ENCODE measurements at places on chromosomes 1 and 21. TPM values are rescaled to one million over a fixed set of nuclear protein-coding genes. Genes with fewer than 3 reads are reported as not detected.

GRCh38 chr1:212437179-212437798 lies 4.6 kb downstream of the NENF start:
- peak; percentile 7 for DNase-seq
- H3K36me3 ChIP-seq: peaks cover 2% of the 10 kb centered on the region
- no peaks in the 10 kb centered on the region for H3K27me3 ChIP-seq

GRCh38 chr1:2973601-2974593 lies 47.4 kb upstream of the ACTRT2 start:
- no peak overlapping the region for H3K27ac ChIP-seq
- H3K36me3 ChIP-seq: no peaks in the 10 kb centered on the region
- H3K4me3 ChIP-seq: no peak overlapping the region
- DNase-seq: no peak

- H3K27ac ChIP-seq: peak overlapping the region; percentile 77
- peak overlapping the region; percentile 44 for H3K4me3 ChIP-seq
Measured at GRCh38 chr1:84152649-84153056, 8.6 kb downstream of the PRKACB start.

- no peak overlapping the region for H3K4me3 ChIP-seq
- no peaks in the 10 kb centered on the region for H3K36me3 ChIP-seq
- H3K27me3 ChIP-seq: peaks cover 7% of the 10 kb centered on the region
Measured at GRCh38 chr1:114902343-114902742, 47.7 kb downstream of the SYCP1 start.

GRCh38 chr1:235056937-235057336 lies 71.7 kb downstream of the TOMM20 start:
- H3K4me1 ChIP-seq: peaks cover 12% of the 10 kb centered on the region
- H3K27ac ChIP-seq: no peak overlapping the region
- H3K4me3 ChIP-seq: no peak overlapping the region

DNA sequence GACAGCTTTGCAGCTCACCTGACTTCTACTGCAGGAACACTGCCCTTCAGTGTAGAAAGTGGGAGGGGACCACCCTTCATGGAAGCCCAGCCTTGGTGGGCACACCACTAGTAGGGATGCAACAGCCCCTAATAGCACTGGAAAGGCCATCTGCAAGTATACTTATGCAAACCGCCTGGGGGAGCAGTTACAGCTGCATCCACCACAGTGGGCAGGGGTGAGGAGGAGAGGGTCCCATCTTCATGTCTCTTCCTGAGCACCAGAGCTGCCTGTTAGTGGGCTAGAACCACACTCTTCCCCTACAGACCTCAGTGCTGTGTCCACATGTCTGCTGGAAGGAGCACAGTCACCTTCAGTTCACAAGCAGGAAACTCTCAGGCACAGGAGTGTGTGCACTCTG lies 66.2 kb upstream of the LHX8 start:
- peaks cover 7% of the 10 kb centered on the region for H3K27me3 ChIP-seq
- DNase-seq: no peak
- H3K27ac ChIP-seq: no peak overlapping the region
- H3K4me1 ChIP-seq: no peaks in the 10 kb centered on the region
- H3K4me3 ChIP-seq: no peak overlapping the region
- H3K36me3 ChIP-seq: no peaks in the 10 kb centered on the region

- no peak overlapping the region for H3K27ac ChIP-seq
- no peaks in the 10 kb centered on the region for H3K27me3 ChIP-seq
- peaks cover 8% of the 10 kb centered on the region for H3K4me1 ChIP-seq
- no peaks in the 10 kb centered on the region for H3K36me3 ChIP-seq
- DNase-seq: no peak
- no peak overlapping the region for H3K4me3 ChIP-seq
Measured at GRCh38 chr1:31785020-31785946, 21.1 kb upstream of the ADGRB2 start.

- H3K36me3 ChIP-seq: peaks cover 8% of the 10 kb centered on the region
- no peak for DNase-seq
- H3K27ac ChIP-seq: no peak overlapping the region
- no peaks in the 10 kb centered on the region for H3K4me1 ChIP-seq
- H3K4me3 ChIP-seq: no peak overlapping the region
- no peaks in the 10 kb centered on the region for H3K27me3 ChIP-seq
Measured at GRCh38 chr1:183739082-183739481, 65.8 kb upstream of the RGL1 start.

GRCh38 chr21:37172646-37173045 lies 94.5 kb downstream of the VPS26C start:
- peaks cover 5% of the 10 kb centered on the region for H3K4me1 ChIP-seq
- no peaks in the 10 kb centered on the region for H3K27me3 ChIP-seq
- no peak for DNase-seq
- H3K36me3 ChIP-seq: peaks cover 18% of the 10 kb centered on the region

DNA sequence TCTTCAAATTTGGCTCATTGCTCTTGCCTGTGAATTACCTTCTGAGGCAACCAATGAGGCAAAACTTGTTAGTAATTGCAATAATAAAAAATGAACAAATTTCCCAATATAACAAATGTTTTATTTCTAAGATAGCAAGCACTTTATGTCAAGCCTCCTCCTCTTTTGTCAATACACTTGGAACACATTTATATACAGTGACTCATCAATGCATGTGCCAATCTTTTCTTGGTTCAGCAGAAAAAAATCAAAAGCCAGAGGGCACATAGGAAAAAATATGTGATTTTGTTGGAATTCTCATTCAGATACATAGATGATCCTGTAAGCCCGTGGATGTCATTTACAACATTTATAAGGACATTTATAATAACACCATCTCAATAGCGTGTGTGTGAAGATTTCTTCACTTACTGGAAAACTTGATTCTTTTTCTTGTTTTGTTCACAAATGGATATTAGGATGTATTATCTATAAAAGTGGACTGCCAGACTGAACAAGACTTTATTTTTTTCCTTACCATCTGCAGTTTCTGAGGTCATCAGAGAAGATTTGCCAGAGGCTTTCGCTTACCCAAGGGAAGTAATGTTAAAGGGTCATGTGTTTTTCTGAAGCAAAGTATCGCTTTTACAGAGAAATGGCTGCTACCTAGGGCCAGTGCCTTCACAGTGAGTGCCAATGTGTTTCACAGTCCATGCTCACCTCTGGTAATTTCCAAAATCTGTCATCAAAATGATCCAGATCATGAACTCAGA lies 645.7 kb upstream of the PTBP2 start:
- DNase-seq: no peak
- no peaks in the 10 kb centered on the region for H3K4me1 ChIP-seq
- no peak overlapping the region for H3K27ac ChIP-seq
- H3K36me3 ChIP-seq: no peaks in the 10 kb centered on the region
- H3K27me3 ChIP-seq: no peaks in the 10 kb centered on the region

- no peak overlapping the region for H3K27ac ChIP-seq
- no peaks in the 10 kb centered on the region for H3K27me3 ChIP-seq
- no peaks in the 10 kb centered on the region for H3K4me1 ChIP-seq
- no peak for DNase-seq
- H3K36me3 ChIP-seq: no peaks in the 10 kb centered on the region
Measured at GRCh38 chr1:116286541-116286971, 86.5 kb upstream of the ATP1A1 start.

GRCh38 chr1:19744886-19745285 lies 54.8 kb downstream of the TMCO4 start:
- no peaks in the 10 kb centered on the region for H3K4me1 ChIP-seq
- no peak overlapping the region for H3K4me3 ChIP-seq
- H3K36me3 ChIP-seq: peaks cover 20% of the 10 kb centered on the region
- no peak for DNase-seq
- H3K27ac ChIP-seq: no peak overlapping the region

GRCh38 chr1:8194481-8195227 lies 123.3 kb upstream of the SLC45A1 start:
- H3K4me3 ChIP-seq: no peak overlapping the region
- no peak for DNase-seq
- H3K27ac ChIP-seq: no peak overlapping the region
- no peaks in the 10 kb centered on the region for H3K36me3 ChIP-seq
- H3K4me1 ChIP-seq: peaks cover 4% of the 10 kb centered on the region
- H3K27me3 ChIP-seq: peaks cover 3% of the 10 kb centered on the region

GRCh38 chr1:166811691-166812090 lies 27.6 kb upstream of the POGK start:
- H3K27me3 ChIP-seq: peaks cover 8% of the 10 kb centered on the region
- no peaks in the 10 kb centered on the region for H3K4me1 ChIP-seq

DNA sequence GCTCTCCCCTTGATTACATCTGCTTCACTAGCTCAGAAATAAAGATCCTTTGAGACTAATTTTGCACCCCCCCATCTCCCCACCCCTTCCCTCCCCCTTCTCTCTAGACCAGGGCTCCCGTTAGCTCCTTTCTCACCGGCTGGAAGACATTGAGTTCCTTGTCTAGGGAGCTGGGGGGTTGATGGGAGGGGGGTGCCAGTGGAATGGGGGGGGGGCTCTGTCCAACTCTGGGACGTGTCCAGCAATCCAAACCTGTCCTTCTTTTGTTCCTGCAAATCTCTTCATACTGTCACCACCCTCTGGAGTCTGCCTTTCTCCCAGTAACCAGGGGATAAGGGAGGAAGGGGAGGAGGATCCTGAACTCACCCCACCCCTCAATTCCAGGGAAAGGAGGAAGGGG lies 61.9 kb downstream of the RHBG start:
- H3K4me3 ChIP-seq: no peak overlapping the region
- H3K4me1 ChIP-seq: peaks cover 37% of the 10 kb centered on the region
- no peak overlapping the region for H3K27ac ChIP-seq
- peaks cover 6% of the 10 kb centered on the region for H3K36me3 ChIP-seq

- H3K36me3 ChIP-seq: no peaks in the 10 kb centered on the region
- no peaks in the 10 kb centered on the region for H3K4me1 ChIP-seq
- no peak overlapping the region for H3K27ac ChIP-seq
- H3K27me3 ChIP-seq: no peaks in the 10 kb centered on the region
- DNase-seq: no peak
- H3K4me3 ChIP-seq: no peak overlapping the region
Measured at GRCh38 chr1:43881415-43881814, 52.2 kb upstream of the ARTN start.

DNA sequence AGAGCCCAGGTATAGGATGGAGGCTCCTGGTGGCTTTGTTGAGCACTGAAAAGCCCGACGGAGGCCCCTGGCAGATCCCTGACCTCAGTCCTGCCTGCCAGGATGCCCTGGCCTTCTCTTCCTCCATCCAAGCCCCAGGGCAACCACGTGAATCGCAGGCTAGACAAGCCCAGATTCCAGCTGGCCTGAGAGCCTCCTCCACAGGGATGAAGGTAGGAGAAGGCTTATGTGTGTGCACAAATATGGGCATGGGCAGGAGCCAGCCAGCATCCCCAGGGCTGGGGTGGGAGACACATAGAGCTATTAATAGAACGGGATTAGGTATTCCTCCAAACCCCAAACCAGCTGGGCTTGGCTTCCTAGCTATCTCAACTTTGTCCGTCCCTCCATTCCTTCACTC lies 4.0 kb upstream of the EXTL1 start:
- H3K4me3 ChIP-seq: no peak overlapping the region
- H3K4me1 ChIP-seq: peaks cover 21% of the 10 kb centered on the region
- no peaks in the 10 kb centered on the region for H3K36me3 ChIP-seq
- no peak for DNase-seq
- H3K27me3 ChIP-seq: peaks cover 4% of the 10 kb centered on the region

DNA sequence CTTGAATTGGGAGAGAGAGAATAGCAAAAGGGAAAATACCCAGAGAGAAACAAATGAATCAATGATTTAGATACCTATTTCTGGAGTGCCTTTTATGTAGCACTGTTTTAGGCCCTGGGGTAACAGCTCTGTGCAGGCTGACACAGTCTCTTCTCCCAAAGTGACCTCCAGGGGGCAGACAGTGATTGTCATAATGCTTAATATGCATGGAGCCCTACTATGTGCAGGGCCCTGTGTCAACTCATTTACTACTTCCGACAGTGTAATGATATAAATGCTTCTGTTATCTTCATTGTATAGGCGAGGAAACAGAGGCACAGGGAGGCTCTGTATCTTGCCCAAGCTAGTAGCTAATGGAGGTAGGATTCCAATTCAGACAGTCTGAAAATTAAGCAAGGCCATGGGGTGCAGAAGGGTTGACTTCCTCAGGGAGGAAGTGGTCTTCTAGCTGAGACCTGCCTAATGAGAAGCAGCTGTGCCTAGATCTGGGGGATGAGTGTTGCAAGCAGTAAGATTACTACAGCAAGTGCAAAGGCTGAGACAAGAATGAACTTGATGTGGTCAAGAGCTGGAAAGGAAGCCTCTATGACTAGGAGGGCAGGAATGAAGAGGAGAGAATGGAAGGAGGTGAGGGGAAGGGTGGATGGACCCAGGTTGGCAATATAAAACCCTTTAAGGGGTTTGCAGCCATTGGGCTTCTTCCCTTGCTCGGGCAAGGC lies 16.2 kb upstream of the SERINC2 start:
- peaks cover 3% of the 10 kb centered on the region for H3K27me3 ChIP-seq
- H3K4me1 ChIP-seq: peaks cover 9% of the 10 kb centered on the region
- no peak overlapping the region for H3K27ac ChIP-seq
- H3K36me3 ChIP-seq: no peaks in the 10 kb centered on the region

GRCh38 chr1:170284512-170284911 lies 138.8 kb downstream of the NTMT2 start:
- no peak overlapping the region for H3K27ac ChIP-seq
- H3K4me3 ChIP-seq: no peak overlapping the region
- no peaks in the 10 kb centered on the region for H3K4me1 ChIP-seq
- peaks cover 12% of the 10 kb centered on the region for H3K27me3 ChIP-seq
- no peak for DNase-seq

- H3K36me3 ChIP-seq: peaks cover 28% of the 10 kb centered on the region
- H3K27me3 ChIP-seq: no peaks in the 10 kb centered on the region
- peaks cover 62% of the 10 kb centered on the region for H3K4me1 ChIP-seq
- no peak for DNase-seq
- peak overlapping the region; percentile 42 for H3K4me3 ChIP-seq
- H3K27ac ChIP-seq: peak overlapping the region; percentile 95
Measured at GRCh38 chr1:226644541-226645176, 94.4 kb downstream of the ITPKB start.

- peaks cover 6% of the 10 kb centered on the region for H3K27me3 ChIP-seq
- no peaks in the 10 kb centered on the region for H3K4me1 ChIP-seq
- no peak overlapping the region for H3K27ac ChIP-seq
- H3K4me3 ChIP-seq: no peak overlapping the region
- H3K36me3 ChIP-seq: no peaks in the 10 kb centered on the region
Measured at GRCh38 chr1:244022311-244022710, 28.8 kb upstream of the ZBTB18 start.

Gene AGL
- 16.2 TPM for total RNA-seq

Gene NPR1
- not detected for total RNA-seq

Gene PDZK1
- total RNA-seq: not detected

Gene MSH4
- total RNA-seq: 0.22 TPM

Gene LCE1A
- total RNA-seq: not detected

Gene MIXL1
- total RNA-seq: 0.10 TPM

Gene WNT2B
- total RNA-seq: not detected

Gene MYOM3
- not detected for total RNA-seq

Gene PPIAL4G
- total RNA-seq: not detected

Gene FUCA1
- 4.7 TPM for total RNA-seq

All from activated naive CD8-positive, alpha-beta T cell treated with anti-CD3 and anti-CD28 coated beads for 36 hours (primary cell).